ENCODE measurements at places on chromosomes 6 and 20.

DNA sequence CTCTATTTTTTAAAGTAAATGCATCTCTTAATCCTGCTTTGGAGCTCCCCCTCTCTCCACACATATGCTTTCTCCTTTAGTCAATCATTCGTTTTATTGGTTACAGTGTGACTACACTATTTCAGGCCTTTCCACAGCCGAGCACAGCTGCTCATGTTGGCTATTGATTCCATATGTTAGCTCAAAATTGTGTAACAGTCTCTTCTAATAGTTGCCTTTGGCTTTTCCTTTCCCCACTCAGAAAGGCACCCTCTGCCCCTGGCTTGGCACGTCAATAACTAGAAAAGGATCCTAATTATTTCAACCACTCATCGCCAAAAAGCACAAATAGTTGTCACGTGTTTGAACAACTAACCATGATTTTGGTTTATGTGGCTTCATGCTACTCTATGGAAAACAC, 410.3 kb upstream of the SLC35B3 start:
- DNase-seq, result no peak

- no peak for DNase-seq
Observed at GRCh38 chr6:14316651-14317386, 199.2 kb downstream of the CD83 start.

DNA sequence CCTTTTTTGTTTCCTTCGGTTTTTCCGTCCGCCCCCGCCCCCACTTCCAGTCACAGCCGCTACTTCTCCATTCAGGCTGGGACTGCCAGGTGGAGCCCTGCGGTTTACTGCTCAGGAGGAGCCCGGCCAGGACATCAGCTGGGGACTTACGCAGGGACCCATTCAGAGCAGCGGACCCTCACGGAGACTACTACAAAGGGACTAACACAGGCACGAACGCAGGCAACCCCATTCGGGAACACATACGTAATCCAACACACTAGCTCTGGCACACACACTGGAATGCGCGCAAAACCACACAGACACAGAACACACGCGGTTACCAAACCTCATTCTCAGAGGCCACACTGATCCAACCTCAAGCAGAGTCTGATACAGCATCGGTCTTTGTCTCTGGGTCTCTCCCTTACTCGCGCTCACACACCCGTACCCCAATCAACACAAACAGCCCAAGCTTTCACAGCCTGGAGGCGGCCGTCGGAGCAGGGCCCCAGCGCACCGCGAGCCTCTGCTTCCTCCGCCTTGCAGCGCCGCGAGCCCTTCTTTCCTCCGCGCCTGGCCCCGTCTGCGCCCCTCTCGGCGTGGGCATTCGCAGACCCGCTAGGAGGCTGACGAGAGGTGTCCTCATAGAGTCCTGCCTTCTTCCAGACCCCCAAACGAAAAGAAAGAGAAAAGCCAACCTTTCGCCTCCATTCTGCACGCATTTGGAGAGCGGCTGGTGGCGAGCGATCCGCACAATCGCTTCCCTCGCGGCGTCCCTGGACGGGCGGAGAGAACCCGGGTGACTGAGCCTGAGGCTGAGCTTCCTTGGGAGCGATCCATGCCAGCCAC, 1.1 kb upstream of the SLC32A1 start:
- DNase-seq, result no peak

GRCh38 chr20:22106308-22106938, 401.0 kb downstream of the PAX1 start:
- no peak for DNase-seq

All from stimulated activated effector memory CD8-positive, alpha-beta T cell treated with anti-CD3 and anti-CD28 coated beads, Interleukin-12 subunit alpha, Interleukin-12 subunit beta, amount 100 ng/mL, for 72 hours (primary cell).